NK-92 treated with Interleukin-12 subunit alpha and Interleukin-12 subunit beta, amount 100 ng/mL, for 24 hours (cell line): ENCODE measurements at places on chromosomes 12 and 14.

- DNase-seq = no peak
Observed at GRCh38 chr14:28813810-28814209, 47.2 kb downstream of the FOXG1 start.

DNA sequence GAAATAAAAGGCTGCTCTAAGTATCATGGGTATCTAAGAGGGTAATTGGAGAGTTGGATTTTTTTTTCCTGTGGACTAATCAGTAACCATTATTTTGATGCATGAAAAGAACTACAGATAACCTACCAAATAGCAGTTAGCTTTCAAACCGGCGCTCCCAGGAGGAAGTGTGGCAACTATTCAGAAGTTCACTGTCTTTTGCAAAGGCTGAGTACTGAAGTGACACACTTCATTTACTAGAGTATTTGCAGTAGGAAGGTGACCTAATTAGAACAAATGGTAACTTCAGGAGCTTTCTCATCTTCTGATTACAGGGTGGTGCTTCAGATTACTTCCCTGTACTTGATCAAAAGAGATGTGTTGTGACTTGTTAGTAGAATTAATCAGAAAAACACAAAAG is 87.7 kb downstream of the PELI2 start:
- DNase-seq = no peak

- no peak for DNase-seq
Observed at GRCh38 chr12:71636704-71637115, 26.9 kb downstream of the ZFC3H1 start.

GRCh38 chr14:72753044-72753710 is 140.7 kb downstream of the DPF3 start:
- no peak for DNase-seq

- no peak for DNase-seq
Observed at GRCh38 chr12:56589783-56590182, 40.3 kb downstream of the BAZ2A start.

DNA sequence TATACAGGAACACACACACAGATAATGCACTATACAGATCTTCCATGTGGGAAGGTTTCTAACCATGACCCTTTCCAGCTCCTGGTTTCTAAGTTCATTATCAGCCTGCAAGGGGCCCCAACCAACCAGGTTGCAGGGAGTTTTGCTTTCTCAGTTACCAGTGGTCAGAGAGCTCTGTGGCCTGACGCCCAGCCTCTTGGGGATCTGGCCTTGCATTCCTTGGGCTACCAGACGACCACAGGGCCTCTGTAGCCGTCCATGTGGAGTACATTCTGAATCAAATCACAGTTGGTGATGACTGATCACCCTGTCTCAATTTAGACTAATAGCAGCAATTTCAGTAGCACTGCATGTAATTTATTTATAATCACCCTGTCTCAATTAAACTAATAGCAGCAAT is 47.5 kb downstream of the PAH start:
- DNase-seq = no peak

GRCh38 chr14:80636071-80636470 is 305.5 kb downstream of the CEP128 start:
- DNase-seq = no peak

- no peak for DNase-seq
Observed at GRCh38 chr12:79252358-79253075, 387.9 kb downstream of the SYT1 start.

GRCh38 chr14:87397499-87397898 is 595.5 kb downstream of the GALC start:
- DNase-seq = no peak

DNA sequence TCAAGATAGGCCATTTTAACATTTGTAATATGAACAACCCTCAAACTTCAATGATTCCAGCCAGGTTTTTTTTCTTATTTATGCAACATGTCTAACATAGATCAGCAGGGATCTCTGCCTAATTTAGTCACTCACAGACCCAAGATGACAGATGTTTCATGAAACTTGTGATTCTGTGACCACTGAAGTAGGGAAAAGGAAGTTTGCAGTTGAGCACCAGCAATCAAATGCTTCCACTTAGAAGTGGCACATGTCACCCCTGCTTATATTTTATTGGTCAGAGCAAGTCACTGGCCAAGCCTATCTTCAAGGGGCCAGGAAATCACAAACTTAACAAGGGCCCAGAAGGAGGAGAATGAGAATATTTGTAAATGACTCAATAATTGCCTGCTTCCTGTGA is 150.6 kb downstream of the BCAT1 start:
- DNase-seq = no peak

- no peak for DNase-seq
Observed at GRCh38 chr12:2027351-2027750, 23.1 kb upstream of the DCP1B start.

DNA sequence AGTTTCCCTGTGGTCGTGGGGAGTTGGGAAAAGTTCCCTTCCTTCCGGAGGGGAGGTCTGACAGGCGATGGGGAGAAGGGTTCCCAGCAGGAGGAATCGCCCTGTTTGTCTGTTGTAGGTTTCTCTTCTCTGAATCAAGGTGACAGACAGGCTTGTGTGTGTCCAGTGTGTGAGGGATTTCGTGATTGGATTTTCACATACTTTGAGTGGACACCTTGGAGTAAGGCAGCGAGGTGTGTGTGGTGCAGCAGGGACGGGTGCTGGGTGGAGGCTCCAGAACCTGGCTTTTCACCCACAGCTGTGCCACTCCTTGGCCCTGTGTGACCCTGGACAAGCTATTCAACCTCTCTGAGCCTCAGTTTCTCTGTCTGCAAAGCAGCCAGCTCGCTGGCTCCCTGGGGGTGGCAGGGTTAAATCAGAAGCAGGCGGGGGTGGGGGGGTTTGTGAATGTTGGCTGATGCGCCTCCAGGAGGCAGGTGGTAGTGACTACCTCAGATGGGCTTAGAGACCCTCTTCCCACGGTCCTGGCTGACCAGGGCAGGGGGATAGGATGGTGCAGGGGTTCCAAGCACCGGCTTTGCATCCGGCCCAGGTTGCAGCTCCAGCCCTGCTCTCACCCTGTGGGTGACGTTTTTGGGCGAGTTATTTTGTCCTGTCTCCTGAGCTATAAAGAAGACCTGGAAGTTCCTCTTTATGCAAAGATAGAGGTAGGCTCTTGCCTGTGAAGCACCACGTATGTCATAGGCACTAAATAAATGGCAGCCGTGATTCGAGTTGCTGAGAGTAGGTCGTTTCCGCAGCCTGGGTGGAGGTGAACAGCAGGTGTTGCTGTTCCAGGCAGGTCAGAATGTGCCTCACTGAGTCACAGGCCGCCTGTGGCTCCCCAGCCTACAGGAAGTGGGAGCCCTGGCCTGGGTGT is 679 bp downstream of the BDKRB2 start:
- no peak for DNase-seq

GRCh38 chr12:77995436-77996167 is 164.9 kb downstream of the NAV3 start:
- no peak for DNase-seq

DNA sequence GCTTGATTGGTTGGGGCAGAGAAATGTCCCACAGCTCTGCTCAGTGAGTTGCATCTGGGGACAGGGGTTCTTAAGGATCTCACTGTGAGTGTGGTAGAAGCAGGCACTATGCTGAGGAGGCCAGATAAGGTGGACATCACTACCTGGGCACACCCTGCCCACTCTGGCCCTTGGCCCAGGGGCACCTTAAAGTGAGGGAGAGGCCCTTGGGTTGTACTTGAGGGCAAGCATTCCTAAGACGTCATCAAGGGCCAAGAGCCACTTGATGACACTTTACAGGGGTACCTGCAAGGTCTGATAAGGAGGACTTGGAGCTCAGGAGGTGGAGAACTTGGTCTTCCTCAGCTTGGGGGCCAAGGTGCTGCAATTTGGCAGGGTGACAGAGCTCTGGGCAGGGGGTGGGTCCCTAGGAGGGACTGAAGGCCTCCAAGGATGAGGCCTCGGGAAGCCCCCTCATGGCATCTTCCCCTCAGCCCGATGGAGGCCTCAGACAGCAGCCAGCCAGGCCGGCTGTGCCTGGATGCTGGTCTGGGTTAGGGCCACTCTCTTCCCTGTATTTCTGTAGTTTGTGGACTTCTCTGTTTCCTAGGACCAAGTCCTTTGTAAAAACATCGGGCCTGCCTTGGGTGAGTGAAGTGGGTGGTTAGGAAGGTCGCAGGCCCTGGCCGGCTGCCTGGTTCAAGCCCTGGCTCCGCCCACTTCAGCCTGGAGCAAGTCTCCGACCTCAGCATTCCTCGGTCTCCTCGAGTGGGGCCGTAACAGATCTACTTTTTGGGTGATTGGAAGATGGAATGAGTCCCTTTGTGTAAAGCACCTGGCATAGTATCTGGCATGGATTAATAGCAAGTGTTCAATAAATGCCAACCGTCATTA is 24.8 kb downstream of the GPR68 start:
- DNase-seq = no peak

DNA sequence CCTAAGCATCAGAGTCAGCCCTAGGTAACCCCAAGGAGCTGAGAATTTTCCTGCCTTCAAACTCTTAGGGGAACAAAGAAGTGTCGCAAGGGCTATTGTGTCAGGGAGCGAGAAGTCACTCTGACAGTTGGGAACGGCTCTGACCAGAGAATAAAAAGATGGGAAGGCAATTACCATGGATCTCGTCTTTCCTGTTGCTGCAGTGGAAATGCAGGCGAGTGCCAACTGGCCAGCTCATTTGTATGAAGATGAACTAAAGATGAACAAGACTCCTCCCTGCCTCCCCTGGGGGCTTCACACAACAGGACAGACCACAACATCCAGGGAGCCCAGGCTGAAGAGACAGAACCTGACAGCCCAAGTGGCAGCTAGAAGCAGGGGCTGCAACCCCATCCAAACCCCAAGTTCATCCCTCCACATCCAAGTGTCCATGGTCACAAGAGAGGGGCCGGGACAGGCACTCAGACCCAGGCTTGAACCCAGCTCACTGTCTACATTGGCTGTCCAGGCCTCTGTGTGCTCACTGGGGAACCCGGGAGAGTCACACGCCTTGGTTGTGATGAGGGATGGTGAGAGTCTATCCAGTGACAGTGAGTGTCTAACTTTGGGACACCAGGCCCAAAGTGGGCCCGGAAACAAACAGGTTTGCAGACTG is 322.4 kb downstream of the BCL11B start:
- no peak for DNase-seq

- no peak for DNase-seq
Observed at GRCh38 chr12:26524862-26525465, 308.0 kb downstream of the ITPR2 start.

DNA sequence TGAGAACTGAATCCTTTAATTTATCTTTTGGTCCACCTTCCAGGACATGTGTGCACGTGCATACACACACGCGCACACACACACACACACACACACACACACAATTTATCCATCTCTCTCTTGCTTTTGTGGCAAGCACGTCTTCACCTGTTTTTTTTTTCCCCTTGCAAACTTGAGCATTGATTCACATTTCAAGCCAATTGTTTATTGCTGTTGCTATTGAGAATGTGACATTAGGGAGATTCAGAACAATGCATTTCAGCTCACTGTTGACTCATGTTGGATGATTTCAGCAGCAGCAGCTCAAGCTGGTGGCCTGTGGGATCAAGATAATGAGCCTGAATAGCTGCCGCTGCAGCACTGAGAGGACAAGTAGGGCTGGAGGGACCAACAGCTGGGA is 128.9 kb downstream of the SNAPC1 start:
- no peak for DNase-seq

DNA sequence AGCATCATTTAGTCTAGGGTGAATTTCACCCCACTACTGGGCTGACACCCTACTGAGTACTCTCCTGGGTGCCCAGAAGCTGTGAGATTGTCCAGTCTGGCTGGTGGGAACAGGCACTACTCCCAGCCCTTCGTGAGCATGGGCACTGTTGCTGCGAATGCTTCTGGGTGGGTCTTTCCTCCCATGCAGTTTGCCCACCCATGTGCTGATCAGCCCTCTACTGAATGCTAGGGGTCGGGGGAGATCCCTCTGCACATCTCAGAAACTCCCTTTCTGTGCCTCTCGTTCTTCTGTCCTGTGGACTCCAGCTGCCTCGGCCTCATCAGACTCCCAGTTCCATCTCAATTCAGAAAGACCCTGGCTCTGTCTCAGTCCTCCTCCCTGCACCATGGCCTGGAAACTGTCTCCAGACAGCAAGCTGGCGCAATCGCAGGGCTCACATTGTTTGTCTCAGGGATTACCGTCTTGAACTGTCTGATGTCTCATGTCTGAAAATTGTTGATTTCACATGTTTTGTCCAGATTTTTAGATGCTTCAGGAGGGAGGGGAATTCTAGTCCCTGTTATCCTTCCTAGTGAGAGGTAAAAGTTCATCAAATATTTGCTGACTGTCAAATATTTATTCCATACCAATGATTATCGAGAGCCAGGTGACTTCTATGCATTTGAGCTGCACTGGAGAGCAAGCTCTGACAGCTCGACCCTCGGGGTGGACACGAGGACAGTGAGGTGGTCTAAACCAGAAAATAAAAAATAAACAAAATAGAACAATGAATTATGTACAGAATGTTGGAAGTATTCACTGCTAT is 316.6 kb upstream of the RTL1 start:
- DNase-seq = no peak

DNA sequence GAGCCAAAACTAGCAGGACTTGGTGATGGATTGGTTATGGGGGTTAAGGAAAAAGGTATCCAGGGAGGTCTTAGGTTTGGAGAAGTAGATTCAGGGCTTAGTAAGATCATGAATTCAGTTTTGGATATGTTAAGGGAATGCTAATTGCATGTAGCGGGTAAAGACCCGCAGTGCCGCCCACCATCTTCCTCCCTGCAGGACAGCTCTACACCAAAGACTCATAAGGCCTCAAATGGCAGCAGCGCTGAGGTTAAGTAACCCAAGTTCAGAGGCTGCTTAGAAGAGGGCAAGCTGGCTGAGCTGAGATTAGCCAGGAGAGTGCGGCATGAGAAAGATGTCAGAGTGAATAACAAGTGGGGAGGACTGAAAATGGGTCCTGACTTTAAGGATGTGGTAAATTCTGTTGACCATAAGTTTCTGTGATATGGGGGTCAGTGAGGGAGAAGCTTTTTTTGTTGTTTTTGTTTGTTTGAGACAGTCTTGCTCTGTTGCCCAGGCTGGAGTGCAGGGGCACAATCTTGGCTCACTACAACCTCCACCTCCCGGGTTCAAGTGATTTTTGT is 26.2 kb downstream of the RAD9B start:
- no peak for DNase-seq

GRCh38 chr12:79895071-79895470 is 39.8 kb downstream of the PPP1R12A start:
- no peak for DNase-seq

GRCh38 chr14:37972941-37973887 is 234.5 kb upstream of the SSTR1 start:
- DNase-seq = no peak

- no peak for DNase-seq
Observed at GRCh38 chr12:82800185-82800584, 113.5 kb downstream of the TMTC2 start.

DNA sequence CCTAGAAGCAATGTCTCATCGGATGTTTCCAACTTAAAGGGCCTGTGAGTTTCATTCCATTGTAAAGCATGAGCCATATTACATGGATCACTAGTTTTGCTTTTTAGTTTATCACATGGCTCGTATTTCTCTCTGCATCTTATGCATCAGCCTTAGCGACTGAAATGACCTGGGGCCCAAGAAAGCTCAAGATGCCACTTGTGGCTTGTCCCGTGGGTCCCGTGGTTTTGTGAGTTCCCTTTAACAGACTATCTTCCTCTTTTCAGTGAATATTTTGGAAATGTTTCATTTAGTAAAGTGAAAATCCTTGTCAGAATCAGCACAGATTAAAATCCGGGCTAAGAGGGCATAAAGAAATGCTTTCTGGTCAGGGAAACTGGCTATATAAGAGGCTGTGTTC is 86.2 kb upstream of the PPM1H start:
- no peak for DNase-seq

- no peak for DNase-seq
Observed at GRCh38 chr12:117033382-117034221, 65.6 kb downstream of the TESC start.

GRCh38 chr12:79200176-79200575 is 335.6 kb downstream of the SYT1 start:
- DNase-seq = no peak
